Muscle of leg (tissue), 16 donors: ENCODE measurements at places on chromosomes 16 and 17.

DNA sequence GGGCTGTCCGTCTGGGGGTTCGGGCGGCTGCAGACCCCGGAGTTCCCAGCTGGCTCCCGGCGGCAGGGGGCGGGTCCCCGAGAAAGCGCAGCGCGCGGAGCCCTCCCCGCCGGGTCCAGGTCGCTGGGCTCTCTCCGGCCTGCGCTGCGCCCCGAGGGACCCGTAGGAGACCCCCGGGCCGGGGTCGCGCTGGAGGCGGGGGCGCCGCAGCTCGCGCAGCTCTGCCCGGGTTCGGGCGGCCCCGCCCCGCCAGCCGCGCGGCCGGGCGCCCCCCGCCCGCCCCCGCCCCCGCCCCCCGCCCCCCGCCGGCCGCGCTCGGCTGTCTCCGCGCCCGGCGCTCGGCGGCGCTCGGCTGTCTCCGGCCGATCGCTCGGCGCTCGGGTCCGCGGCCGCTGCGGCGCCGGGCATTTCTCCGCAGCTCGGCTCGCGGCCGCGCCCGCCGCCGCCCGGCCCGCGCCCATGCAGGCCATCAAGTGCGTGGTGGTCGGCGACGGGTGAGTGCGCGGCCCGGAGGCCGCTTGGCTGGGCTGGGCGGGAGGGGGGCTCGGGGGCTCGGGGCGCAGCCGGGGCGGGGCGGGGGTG is at the start of gene RAC3:
Gene RAC3 (plus strand): TSS at position 376 of the 582 bp plus-strand sequence. CDS start 84 bp downstream, at position 460.
- peak; percentile 56 for DNase-seq

GRCh38 chr16:23149993-23150364 is 727 bp upstream of the USP31 start:
- no peak for DNase-seq

GRCh38 chr17:15273141-15273793 is 8.1 kb upstream of the PMP22 start:
- DNase-seq: no peak

- peak; percentile 39 for DNase-seq
These were observed 307.7 kb downstream of the WWOX start for GRCh38 chr16:78407191-78407590.

DNA sequence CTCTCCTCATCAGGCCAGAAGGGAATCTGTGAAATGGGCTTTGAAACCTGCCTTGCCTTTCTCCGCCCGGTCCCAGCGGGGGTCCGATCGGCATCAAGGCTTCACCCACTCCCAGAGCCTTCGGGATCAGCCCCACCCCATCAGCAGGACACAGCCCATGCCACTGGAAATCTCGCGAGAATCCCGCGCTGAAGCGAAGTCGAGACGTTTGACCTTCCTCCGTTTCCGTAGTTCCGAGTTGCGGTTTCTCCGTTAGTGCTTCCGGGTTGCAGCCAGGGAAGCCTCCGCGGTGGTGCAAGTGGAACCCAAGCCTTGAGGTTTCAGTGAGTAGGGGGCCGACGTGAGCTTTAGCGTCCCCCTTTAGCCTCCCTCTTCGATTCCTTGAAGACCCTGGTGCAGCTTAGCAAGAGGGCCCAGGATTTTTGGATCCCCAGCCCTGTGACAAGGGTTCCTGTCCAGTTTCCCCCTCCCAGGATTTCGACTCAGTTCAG is at the start of gene COASY:
Gene COASY (plus strand): TSS at position 252 of the 491 bp plus-strand sequence. CDS start 475 bp downstream, outside the sequence.
- peak; percentile 99 for DNase-seq

GRCh38 chr17:17134051-17134956 is 71.8 kb downstream of the PLD6 start:
- no peak for DNase-seq

- DNase-seq: no peak
These were observed 36.6 kb upstream of the PHLPP2 start for GRCh38 chr16:71761097-71761496.

DNA sequence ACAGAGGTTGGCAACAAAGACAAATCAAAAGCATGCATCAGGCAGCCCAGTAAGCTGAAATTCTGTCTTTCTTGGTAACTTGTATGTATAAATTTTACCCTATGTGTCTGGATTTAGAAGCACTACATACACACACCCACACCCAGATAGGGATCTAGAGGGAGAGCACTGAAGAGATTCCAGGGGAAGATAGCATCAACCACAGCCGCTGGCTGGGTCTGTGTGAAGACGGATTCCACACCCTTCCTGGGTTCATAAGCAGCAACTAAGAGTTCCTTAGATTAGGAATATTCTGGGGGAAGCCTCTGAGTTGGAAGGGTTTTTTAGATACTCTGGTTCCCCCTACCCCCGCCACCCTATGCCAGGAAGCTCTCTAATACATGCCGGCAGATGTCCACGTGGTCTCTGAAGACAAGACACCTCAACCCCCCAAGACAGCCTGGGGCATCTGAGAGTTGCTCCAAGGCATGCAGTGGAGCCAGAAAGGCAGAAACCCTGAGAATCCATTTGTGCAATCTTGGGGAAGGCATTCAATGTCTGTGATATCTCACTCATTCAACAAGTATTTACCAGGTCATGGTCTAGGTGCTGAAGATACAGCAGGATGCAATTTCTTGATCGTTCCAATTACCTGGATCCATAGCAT is 86.4 kb downstream of the NOG start:
- no peak for DNase-seq

DNA sequence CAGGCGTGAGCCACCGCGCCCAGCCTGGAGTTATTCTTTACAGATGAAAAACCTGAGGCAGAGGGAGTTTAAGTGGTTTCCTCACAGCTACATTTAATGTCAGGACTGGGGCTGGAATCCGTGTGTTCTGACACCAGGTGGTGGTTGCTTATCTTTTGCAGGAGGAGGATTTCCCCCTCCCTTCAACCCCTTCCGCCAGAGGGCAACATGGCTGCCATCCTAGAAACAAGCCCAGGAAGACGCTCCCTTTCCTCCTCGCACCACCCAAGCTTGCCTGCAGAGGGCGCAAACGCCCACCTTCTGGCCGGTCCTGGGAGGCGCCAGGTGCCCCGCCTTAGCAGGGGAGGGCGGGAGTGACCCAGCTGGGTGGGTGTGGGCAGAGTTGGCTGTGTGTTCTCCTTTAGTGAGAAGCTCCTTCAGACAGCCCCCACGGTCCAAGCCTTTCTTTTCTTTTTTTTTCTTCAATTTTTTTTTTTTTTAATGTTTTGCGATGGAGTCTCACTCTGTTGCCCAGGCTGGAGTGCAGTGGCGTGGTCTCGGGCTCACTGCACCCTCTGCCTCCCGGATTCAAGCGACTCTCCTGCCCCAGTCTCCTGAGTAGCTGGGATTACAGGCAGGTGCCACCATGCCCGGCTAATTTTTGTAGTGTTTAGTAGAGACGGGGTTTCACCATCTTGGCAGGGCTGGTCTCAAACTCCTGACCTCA is 9.9 kb upstream of the RAP1GAP2 start:
- peak; percentile 72 for DNase-seq

DNA sequence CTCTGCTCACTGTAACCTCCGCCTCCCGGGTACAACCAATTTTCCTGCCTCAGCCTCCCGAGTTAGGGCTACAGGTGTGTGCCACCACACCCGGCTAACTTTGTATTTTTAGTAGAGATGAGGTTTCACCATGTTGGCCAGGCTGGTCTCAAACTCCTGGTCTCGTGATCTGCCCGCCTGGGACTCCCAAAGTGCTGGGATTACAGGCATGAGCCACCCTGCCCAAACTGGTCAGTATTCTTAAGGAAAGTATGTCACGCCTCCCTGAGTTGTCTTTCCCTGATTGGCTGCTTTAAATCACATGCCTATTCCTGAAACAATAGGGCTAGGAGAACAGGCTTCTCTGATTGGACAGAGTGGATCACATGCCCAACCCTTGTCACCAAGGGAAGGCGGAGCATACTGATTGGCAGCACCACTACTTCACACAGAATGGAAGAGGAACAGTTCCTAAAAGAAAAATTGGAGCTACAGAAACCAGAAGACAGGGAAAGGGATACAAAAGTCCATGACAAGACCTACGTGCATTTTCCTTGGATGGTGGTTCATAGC is 17.6 kb upstream of the CYB5B start:
- no peak for DNase-seq

DNA sequence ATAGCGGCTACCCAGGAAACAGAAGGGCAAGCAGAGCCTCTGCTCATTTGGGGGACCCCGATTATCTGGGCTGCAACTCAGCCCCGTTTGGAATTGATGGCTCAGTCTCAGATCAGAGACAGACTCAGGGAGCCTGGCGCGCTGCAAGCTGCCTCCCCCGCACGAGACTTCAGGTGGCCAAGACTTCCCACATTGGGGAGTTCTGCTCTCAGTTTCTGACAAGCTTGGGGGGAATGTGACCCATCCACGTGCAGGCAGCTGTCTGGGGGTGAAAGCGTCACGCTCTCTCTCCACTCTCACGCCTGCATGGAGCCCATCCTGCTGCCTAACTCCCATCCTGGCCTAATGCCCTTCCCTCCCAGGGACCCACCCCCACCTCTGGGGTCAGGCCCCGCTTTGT is 157.6 kb upstream of the GSE1 start:
- DNase-seq: no peak

DNA sequence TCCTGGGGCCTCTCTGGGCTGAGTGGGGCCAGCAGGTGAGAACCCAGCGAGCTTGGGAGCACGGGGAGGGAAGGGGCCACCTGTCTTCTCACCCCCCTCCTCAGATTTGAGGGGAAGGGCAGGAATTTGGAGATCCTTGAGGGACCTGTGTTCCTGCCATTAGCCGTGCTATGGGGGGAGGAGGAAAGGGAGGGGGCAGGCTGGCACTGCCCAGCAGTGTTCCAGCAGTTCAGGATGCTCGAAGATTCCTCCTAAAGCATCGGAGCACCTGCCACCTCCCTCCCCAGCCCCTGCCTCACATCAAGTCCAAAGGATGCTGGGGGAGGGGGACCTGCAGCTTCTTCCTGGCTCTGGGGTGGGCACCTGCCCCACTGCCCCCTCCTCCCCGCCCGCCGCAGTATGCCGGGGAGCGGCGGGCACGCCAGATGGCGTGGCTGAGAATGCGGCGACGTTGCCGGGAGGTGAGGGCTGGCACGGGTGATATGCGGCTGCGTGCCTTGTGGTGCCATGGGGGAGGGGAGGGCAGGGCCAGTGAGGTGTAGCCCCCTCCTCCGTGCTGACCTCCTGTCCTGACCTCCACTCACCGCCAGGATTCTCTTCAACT is 4.7 kb upstream of the NEUROD2 start:
- no peak for DNase-seq

GRCh38 chr17:53630638-53631037 is 192.1 kb upstream of the KIF2B start:
- DNase-seq: no peak

GRCh38 chr17:48564188-48565021 is 13.7 kb downstream of the HOXB4 start:
- no peak for DNase-seq

GRCh38 chr17:80254396-80255251 is 6.0 kb upstream of the RNF213 start:
- peak; percentile 55 for DNase-seq

DNA sequence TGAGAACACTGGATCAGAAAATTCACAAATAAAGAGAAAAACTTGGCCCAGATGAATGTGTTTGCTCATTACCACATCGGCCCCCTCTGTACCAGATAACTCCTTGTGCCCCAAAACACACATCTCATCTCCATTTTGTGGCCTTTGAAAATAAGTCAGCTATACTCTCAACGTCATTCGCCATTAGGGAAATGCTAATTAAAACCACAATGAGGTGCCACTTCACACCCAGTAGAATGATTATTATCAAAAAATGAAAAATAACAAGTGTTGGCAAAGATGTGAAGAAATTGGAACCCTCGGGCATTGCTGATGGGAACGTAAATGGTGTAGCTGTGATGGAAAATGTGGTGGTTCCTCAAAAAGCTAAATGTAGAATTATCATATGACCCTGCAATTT is 34.6 kb upstream of the AKTIP start:
- DNase-seq: no peak

DNA sequence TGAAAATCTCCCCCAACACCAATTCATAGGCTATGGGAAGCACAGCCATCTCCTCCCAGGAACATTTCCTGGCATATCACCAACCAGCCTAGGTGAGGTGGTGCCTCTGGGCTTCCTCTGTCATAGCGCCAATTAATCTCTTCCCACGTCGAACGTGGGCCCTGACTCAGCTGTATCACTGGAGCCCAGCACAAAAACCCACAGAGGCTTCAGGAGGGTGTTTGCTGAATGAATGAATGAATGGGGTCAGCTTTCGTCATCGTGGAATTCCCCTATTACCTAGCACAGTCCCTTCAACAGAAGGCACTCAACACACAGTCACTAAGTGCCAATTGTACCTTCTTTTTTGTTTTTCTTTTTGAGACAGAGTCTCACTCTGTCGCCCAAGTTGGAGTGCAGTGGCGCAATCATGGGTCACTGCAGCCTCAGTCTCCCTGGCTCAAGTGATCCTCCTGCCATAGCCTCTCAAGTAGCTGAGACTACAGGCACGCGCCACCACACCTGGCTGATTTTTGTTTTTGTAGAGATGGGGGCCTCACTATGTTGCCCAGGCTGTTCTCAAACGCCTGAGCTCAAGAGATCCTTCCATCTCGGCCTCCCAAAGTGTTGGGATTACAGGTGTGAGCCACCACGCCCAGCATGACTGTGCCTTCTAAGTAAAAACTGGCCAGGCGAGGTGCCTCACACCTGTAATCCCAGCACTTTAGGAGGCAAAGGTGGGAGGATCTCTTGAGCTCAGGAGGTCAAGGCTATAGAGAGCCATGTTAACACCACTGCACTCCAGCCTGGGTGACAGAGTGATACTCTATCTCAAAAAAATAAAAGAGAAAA is 4.1 kb downstream of the ZNF688 start:
- DNase-seq: no peak

GRCh38 chr16:77723108-77723514 is 797 bp downstream of the NUDT7 start:
- DNase-seq: peak; percentile 32

- peak; percentile 69 for DNase-seq
These were observed 244.0 kb downstream of the TMEM114 start for GRCh38 chr16:8346294-8346693.

GRCh38 chr16:709566-710499 is 4.2 kb upstream of the FBXL16 start:
- peak; percentile 78 for DNase-seq

DNA sequence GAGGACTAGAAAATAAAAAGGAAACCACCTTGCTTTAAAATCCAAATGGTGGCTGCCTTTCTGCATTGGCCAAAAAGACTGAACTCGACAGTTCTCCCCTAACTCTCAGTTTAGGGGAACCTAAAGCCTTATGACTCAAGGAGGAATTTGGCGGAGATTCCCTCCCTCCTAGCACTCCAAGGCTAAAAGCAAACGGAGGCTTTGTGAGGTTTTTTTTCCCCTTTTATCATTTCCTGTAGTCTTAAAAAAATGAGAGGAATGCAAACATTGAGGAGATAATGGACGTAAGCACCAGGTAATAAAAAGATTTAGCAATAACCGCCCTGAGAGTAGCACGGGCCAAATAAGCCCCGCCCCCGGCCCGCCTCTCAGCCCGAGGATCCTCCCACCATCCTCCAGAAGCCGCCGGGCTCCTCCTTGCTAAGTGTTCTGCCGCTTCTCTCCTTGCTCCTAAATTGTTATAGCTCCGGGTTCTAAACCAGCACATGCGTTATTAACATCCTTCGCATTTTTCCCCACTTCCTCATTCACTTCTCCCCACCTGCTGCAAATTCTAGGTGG is 5.8 kb upstream of the KIFC3 start:
- DNase-seq: peak; percentile 68
